ENCODE measurements at places on chromosomes 3 and 15. TPM values are rescaled to one million over a fixed set of nuclear protein-coding genes. Genes with fewer than 3 reads are reported as not detected.

Gene GUCA1C
- not detected for polyA plus RNA-seq

Gene TP53BP1
- 10.7 TPM for polyA plus RNA-seq

Gene GOLGA8Q
- polyA plus RNA-seq, result 0.23 TPM

Gene CYP1A1
- polyA plus RNA-seq, result not detected

Gene ZNF774
- polyA plus RNA-seq, result 0.04 TPM

Gene LRRC31
- polyA plus RNA-seq, result not detected

Gene TGM5
- not detected for polyA plus RNA-seq

Gene IL17RD
- not detected for polyA plus RNA-seq

Gene TM4SF18
- not detected for polyA plus RNA-seq

Gene CCR8
- not detected for polyA plus RNA-seq

Gene GOLGA8S
- not detected for polyA plus RNA-seq

Gene QRICH1
- 23.6 TPM for polyA plus RNA-seq

Gene CFAP91
- not detected for polyA plus RNA-seq

Gene SI
- polyA plus RNA-seq, result not detected

Gene PLCH1
- not detected for polyA plus RNA-seq

Gene RHOV
- not detected for polyA plus RNA-seq

Gene DAPK2
- 7.7 TPM for polyA plus RNA-seq

Gene KLHL6
- 31.3 TPM for polyA plus RNA-seq

Gene GOLGA6L7
- not detected for polyA plus RNA-seq

Gene C2CD4A
- polyA plus RNA-seq, result not detected

Gene CPNE9
- polyA plus RNA-seq, result not detected

Gene MLF1
- polyA plus RNA-seq, result not detected

Gene CPB1
- not detected for polyA plus RNA-seq

Gene COL6A6
- polyA plus RNA-seq, result not detected

Gene ATXN7
- 2.1 TPM for polyA plus RNA-seq

Gene FOXB1
- polyA plus RNA-seq, result not detected

Gene PPM1L
- polyA plus RNA-seq, result 3.0 TPM

Gene CASR
- not detected for polyA plus RNA-seq

Gene MYL3
- not detected for polyA plus RNA-seq

Gene GP9
- polyA plus RNA-seq, result 4.3 TPM

Gene TMCO5A
- polyA plus RNA-seq, result not detected

Data from IgD-negative memory B cell (primary cell).